Neural crest cell (in vitro differentiated cells): ENCODE measurements at places on chromosomes 4 and X. TPM values are rescaled to one million over a fixed set of nuclear protein-coding genes. Genes with fewer than 3 reads are reported as not detected.

DNA sequence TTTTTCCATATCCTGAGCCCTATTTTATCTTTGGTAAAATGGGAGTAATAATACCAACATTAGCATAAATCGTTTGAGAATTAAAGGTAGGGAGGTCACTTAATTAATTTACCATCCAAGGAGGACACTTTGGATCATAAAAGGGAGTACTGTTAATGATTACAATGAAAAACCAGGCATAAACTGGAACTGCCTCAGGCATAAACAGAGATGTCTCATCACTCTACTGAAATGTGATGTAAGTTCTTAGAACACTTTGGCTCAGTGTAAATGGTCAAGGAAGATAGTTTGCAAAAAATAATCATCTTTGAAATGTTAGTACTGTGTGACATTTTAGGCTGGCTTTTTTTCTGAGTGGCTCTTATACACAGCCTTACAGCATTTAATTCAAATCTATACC is 268.7 kb downstream of the SLC39A8 start:
- no peaks in the 10 kb centered on the region for H3K27me3 ChIP-seq
- no peak overlapping the region for H3K4me3 ChIP-seq
- H3K4me1 ChIP-seq: no peaks in the 10 kb centered on the region
- DNase-seq: no peak

DNA sequence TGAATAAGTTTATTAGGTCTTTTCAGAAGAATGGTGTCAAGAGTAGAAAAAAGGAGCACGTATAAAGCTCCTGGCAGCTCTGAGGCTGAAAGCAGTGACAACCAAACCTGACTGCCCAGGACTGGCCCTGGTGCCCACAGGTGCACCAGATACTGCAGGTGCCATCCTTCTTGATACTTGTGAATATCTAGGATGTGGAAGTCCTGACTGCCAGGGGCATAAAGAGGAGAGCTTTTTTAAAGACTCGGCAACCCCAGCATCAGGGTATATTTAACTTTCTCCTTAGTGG is 60.7 kb downstream of the TMEM150C start:
- peak overlapping the region; percentile 95 for H3K27ac ChIP-seq
- H3K4me3 ChIP-seq: peak overlapping the region; percentile 45
- DNase-seq: no peak
- H3K4me1 ChIP-seq: peaks cover 47% of the 10 kb centered on the region

DNA sequence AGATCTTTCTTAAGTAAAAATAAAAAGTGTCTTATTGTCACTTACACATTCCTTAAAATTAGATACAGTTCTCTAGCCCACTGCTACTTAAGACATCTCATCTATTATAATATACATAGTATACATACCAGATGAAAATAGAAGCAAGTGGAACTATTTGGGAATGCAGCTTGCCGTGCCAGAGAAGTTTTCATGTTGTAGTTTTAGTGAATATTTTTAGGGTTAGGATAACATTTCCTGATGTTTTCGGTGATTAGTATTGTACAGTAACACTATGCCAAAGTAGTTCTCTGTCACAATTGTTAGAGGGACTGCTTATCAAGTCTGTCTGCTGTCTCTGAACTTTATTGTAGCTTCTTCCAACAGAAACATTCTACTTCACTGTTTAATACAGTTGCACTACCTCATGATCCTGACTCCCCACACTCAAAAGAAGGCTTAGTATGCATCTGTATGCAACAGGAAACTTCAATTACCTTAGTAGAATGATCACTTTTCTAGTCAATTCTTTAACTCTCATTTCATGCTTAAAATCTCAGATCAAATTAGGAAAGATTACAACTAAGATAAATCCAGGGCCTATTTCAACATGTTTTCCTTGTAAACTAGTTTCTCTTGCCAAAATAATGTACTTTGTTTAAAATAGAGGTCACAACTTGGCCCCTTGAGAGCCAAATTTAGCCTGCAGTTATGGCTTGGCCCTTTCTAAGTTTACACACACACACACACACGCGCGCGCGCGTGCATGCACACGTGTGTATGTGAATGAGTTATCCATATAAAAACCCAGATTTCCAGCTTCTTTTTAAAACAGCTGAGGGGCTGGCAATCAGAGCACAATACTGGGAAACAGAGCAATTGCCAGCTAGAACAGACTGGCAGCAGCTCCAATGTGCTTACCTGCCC is 42.3 kb upstream of the SRPX start:
- no peaks in the 10 kb centered on the region for H3K36me3 ChIP-seq
- no peaks in the 10 kb centered on the region for H3K4me1 ChIP-seq
- H3K27me3 ChIP-seq: no peaks in the 10 kb centered on the region
- H3K4me3 ChIP-seq: no peak overlapping the region
- DNase-seq: no peak

DNA sequence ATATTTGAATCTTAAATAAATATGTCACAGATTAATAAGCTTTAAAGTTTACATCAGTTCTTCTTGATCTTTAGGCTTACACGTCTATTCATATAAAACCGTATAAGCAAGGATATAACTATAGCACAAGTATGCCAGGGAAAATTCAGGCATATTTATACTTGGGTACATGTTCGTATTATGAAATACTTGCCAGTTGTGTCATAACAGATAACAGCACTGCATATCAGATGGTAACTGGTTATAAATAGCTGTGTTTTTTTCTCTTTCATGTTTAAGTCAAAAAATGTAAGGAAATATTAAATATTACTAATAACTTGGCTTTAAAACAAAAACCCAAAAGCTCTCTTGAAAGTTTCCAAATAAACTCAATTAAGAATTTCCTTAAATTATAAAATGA is 17.5 kb downstream of the BRWD3 start:
- no peak overlapping the region for H3K4me3 ChIP-seq
- H3K27me3 ChIP-seq: no peaks in the 10 kb centered on the region
- H3K27ac ChIP-seq: no peak overlapping the region

Gene XAGE2
- total RNA-seq: not detected in 2 replicates
